ENCODE measurements at places on chromosomes 3 and 15.

- no peak for DNase-seq
Observed at GRCh38 chr3:132898141-132898540, 140.1 kb upstream of the TMEM108 start.

DNA sequence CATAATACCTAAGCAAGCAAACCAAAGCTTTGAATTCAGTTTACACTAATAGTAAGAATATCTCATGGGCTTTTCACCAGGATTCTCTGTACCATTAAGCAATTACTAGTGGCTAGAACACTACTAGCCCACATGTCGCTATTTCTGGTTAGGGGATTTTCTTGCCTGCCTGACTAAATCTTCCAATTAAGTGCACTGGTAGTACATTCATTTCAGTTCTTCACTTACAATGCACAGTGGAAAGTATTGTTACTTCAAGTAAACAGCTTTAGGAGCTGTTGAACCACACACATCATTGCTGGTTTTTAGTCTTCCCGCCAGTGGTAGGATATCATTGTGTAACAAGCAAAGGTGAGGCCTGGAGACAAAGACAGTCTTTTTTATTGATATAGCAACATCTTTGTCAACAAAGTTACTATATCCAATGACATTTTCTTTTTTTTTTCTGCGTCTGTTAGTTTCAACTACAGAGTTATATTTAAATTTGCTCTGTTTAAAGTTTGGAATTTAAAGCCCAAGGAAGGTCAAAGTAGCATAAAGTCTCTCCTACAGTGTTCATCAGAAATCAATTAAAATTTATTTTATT is 826.8 kb upstream of the NR2F2 start:
- no peak for DNase-seq

GRCh38 chr15:63559753-63560152 is 37.4 kb upstream of the FBXL22 start:
- DNase-seq, result no peak

- DNase-seq, result no peak
Observed at GRCh38 chr3:99971761-99972160, 142.5 kb downstream of the FILIP1L start.

DNA sequence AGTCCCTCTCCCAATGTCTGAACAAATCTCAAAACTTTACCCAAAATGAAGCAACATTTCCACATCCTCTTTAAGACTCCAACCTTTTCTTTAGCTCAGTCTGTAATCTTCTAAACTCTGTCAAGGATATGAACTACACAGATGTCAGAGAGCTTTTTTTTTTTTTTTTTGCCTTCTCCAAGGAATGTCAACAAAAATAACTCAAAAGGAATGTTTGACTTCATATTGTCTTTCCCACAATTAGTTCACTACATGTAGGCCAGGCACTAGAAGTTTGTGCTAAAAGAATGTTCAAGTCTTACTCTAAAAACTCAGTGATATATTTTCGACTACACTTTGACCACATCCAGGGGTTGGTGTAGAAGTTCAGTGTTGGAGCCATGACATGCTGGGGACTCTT is 37.1 kb downstream of the ADAMTS9 start:
- no peak for DNase-seq

- no peak for DNase-seq
Observed at GRCh38 chr15:79410237-79410636, 21.9 kb upstream of the MINAR1 start.

DNA sequence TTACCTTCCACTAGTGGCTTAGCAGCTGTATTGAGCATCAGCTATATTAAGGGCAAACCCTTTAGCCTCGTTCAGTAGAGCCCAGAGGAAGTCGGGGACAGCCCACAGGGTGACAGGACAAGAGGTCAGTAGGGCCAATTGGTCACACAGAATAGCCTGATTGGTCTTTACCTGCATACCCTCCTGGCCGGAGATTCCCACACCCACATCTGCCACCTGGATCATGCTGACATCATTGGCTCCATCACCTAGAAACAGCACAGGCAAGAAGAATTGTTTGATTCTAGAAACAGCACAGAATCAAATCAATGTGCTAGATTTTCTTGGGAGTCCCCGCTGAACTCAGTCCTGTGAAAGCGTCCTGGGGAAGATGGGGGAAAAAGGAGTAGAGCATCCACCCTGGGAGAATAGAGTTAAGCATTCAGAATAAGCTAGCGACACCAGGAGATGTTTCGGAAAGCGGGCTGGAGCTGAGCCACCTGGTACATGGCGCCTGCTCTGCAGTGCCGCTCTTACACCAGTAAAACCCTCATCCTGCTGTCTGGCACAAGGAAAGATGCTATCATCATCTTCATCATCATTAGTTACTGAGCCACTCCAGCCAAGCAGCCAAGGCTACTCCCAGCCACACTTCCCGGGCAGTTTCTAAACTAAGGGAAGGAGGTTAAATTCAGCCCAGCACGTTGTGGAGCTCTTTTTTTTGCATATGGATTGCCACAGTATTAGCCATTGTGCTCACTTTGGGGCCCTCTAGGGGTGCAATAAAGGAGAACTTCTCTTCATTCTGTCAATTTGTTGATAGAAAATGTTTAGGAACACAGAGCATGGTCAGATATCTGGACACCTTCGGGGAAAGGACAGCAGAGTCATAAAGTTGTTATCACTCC is 171.3 kb downstream of the ATP10A start:
- no peak for DNase-seq

GRCh38 chr15:92541291-92542200 is 114.0 kb downstream of the FAM174B start:
- no peak for DNase-seq

- DNase-seq, result no peak
Observed at GRCh38 chr15:63708126-63708772, 111.1 kb downstream of the FBXL22 start.

DNA sequence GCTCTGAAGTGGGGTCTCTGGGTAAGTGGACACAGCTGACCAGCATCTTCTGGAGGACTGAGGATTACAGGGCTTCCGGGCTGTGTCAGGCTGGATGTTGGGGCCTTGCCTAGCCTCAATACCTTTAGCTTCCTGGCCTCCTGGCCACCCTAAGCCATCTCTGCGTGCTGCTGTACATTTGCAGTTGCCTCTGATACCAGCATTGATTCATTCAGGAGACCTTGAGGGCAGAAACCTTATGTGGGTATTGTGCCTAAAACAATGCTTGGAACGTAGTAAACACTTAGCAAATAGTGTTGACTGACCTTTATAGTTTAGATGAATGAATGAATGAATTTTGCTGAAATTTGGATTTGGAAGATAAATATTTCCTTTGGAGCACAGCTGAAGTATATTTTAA is 97.0 kb downstream of the FLNB start:
- DNase-seq, result no peak

DNA sequence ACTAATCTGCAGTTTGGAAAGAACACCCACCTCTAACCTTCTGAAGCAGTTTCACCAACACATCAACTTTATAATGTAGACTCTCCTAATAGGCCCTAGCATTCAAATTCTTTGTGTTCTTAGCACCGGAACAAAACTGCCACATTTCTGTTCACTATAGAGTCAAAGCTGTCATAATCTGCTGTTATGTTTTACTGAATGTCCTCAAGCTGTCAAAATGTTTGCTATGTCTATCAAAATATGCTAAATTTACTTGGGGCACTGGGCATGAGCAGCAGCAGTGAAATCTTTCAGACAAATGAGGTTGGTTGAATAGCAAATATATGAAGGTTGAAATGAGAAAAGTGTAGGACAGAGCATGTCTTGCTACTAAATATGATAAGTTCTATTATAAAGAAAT is 1.9 kb downstream of the WDR49 start:
- DNase-seq, result no peak

GRCh38 chr3:22907161-22907780 is 295.9 kb upstream of the UBE2E2 start:
- DNase-seq, result no peak

- no peak for DNase-seq
Observed at GRCh38 chr3:100769693-100770092, 60.4 kb downstream of the TFG start.

DNA sequence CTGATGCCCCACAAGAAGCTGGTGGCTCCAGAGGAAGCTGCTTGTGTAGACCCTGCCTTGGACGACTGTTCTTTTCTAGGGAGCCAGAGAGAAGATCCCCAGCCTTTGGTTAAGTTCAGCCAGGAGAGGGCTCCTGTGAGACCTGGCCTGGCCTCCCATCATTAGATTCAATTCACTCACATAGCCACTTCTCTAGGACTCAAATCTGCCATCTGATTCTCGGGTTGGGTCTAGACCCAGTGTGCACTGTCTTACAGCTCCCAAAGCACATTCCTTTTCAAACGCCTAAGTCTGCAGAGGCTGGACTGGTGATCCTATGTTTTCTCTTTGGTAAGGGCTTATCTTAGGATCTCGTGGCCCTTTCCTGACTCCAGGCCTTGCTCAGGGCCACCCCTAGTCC is 81.7 kb upstream of the NPHP3 start:
- DNase-seq, result no peak

DNA sequence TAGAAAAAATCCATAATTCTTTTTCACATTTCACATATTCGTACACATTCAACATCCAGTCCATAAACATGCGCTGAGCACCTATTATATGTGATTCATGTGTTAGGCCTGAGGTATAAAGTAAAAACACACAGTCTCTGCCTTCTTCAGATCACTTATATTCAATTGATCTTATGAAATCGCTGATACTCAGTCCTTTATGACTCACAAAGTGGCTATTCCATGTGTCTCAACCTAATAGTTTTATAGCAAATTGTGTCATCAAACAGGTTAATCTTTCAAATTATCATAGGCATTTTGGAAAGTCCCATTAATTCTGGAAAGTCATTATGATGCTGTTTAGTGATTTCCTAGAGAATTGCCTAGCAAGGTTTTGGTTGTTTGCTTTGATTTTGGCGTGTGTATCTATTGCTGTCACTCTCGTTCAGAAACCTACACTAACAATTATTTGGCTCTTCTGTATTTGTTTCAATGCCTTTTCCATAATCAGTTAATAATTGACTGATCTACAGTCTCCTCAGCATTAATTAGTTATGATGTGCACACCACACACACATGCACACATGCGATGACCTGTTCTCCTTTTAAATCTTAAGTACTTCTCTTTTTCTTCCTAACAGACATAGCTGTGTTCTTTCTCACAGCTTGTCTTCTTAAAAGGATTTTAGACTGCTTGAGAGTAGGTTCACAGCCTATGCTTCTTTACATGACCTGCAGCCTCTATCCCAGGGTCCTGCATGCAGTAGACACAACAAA is 353.1 kb downstream of the MECOM start:
- DNase-seq, result no peak

DNA sequence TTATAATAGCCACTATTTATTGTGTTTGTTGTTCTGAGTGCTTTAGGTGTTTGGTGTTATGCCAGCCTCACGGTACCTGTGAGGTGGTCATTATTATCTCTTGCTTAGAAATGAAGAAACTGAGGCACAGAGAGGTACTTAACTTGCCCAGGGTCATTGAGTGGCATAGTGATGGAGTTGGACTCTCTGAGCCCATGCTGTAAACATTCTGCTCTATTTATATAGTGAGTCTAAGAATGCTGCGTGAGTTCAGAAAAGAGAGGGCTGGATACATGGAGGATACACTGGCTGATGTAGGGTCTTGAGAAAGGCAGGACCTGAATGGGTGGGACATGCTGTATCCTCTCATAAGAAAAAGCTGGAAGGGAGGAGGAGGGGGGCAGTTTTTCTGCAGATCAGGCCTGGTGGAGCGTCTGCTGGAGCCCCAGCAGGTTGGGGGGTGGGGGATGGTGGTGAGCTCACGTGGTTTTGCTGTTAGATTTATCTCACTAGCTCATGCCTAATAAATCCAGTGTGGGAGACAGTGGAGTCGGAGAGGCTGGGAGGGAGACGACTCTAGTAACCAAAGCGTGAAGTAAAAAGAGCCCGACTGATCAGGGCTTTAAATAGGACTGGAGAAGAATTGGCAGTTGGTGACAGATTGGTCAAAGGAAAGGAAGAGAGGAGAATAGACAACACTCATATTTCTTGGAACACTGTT is 16.0 kb downstream of the MED12L start:
- DNase-seq, result no peak

DNA sequence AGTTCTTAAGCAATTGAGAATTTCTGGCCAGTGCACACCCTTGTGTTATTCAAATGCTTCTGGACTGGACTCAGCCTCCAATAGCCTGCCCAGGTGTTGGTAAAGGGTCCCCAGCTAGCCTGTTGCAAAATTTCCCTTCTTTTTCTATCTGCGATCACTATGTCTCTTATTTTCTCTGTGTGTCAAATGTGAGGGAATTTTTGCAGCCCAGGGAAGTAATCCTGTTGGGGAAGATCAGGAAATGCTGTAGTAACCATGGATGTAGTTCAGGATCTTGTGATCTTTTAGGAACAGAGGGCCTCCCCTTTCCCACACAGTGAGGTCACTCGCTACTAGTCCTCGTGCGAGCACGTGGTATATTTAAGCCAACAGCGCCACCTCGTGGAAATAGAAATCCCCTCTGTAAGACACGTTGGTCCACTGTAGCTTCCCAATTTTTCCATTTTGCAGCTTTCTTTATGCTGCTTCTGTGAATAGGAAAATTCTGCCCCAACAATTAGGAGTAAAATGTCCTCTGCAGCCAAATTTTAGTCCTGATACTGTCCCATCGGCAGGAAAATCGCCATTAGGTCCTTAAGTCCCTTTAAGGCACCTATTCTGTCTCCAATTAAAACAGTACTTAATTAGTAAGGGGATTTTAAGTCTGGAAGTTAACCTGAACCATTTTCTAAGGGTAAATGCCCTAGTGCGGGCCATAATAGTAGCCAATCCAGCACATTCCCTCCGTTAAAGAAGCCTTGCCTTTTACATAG is 4.0 kb upstream of the SMCO1 start:
- no peak for DNase-seq

GRCh38 chr3:28109829-28110228 is 131.6 kb upstream of the CMC1 start:
- DNase-seq, result no peak

DNA sequence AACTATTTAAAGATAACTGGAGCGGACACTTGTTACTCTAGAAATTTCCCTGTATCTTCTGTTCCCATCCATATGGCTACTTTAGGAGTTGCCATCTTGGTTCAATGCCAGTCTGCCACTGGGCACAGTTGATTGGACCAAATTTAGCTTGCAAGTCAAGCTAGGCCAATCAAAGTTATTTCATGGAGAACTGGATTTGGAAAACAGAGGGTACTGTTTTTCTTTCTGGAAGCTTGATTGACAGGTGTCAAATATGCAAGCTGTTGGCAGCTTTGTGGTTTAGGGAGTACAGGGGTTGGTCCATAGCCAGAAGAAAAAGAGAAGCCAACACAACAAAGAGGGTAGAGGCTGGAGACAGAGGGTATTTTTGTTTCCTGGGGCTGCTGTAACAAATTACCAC is 33.4 kb upstream of the KLHL25 start:
- DNase-seq, result no peak

DNA sequence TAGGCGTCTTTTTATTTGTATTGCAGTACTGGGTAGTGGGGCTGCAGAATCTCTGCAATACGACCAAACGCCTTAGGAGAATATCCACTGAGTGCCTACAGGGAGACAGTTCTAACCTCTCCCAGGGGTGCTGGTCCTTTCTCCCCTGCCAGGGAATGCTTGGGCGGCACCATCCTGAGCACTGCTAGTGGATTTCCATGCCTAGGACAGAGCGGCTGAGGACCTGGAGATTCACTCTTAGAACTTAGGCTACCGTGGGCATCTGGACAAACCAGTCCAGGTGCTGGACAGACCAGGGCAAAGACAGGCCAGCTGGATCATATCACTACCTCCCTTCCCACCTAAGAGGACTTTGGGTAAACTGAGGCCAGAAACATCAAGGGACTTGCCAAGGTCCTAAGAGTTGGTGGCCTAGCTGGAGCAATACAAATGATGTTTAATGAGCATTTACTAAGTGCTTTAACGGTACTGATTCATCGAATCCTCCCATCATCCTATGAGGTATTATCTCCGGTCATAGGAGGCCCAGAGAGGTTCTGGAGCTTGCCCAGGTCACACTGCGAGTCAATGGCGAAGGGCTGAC is 902 bp downstream of the TMEM44 start:
- no peak for DNase-seq
